ENCODE measurements at places on chromosomes 16 and 17.
A peak's percentile ranks its signal among the peaks of the same experiment; 100 is the strongest.

- no peak for DNase-seq
Measured at GRCh38 chr17:62722625-62723024, 85.5 kb downstream of the MARCHF10 start.

DNA sequence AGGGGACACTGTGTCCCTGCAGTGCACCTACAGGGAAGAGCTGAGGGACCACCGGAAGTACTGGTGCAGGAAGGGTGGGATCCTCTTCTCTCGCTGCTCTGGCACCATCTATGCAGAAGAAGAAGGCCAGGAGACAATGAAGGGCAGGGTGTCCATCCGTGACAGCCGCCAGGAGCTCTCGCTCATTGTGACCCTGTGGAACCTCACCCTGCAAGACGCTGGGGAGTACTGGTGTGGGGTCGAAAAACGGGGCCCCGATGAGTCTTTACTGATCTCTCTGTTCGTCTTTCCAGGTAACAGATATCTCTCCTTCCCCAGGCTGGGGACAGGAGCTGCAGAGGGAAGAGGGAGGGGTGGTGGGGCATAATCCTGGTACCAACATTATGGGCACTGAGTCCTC, 1.6 kb downstream of the CD300LG start:
- DNase-seq = no peak

DNA sequence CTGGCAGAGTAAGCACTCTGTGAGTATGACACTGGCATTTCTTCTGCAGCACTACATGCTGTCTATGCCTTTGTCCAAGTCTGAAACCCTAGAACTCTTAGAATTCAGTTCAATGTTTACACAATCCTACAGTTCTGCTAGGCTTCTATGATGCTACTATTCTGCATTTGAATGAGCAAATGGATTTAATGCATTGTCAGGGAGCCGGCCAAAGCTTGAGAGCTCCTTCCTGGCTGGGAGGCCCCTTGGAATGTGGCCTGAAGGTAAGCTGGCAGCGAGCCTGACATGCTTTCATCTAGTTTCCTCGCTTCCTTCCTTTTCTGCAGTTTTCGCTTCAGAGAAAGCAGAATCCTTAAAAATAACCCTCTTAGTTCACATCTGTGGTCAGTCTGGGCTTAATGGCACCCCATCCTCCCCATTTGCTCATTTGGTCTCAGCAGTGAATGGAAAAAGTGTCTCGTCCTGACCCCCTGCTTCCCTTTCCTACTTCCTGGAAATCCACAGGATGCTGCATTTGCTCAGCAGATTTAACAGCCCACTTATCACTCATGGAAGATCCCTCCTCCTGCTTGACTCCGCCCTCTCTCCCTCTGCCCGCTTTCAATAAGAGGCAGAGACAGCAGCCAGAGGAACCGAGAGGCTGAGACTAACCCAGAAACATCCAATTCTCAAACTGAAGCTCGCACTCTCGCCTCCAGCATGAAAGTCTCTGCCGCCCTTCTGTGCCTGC, at the start of gene CCL2:
Gene CCL2, plus strand, starts transcription at position 635 of the 730 bp plus-strand sequence. Its CDS starts 65 bp downstream, at position 700.
- DNase-seq = no peak

GRCh38 chr17:19573075-19573474, 39.4 kb downstream of the SLC47A1 start:
- no peak for DNase-seq

GRCh38 chr17:82973456-82974135, 105.8 kb upstream of the METRNL start:
- DNase-seq = peak; percentile 6

DNA sequence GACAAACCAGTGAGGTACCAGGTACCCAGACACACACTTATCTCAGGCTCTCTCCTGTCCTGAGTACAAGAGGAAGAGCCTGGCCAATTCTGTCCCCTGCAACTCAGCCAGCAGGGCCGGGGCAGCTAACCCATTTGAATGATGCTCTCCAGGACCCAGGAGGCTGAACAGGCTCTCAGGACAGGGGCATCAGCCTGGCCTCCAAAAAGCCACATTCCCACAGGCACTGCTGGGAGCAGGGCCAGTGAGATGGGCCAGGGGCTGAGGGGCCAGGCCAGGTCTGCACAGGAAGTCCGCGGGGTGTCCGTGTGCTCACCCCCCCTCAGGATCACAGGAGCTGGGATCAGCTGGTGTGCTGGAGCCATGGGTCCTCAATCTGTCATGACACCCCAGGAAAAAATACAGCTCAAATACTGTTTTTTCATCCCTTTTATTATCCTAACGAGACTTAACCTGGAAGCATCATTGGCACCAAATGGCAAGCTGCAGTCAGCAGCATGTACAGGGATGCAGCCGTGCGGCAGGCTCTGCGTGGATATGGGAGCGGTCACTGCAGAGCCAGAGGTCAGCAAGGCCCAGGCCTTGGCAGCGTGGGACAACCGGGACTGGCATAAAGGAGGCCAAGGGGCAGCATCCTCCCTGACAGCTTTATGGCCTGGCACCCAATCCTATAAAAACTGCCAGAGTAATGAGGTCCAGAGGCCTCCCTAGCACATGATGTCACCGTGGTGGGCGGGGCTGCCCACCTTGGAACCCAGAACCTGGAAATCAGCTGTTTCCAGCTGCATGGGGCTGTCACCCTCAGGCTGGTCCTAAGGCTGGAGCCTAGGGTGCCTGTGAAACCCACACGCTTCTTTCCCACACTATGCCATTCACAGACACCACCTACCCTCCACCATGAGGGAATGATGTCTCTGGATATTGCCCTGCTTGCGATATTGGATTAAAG, 276.7 kb downstream of the C16orf95 start:
- DNase-seq = no peak

DNA sequence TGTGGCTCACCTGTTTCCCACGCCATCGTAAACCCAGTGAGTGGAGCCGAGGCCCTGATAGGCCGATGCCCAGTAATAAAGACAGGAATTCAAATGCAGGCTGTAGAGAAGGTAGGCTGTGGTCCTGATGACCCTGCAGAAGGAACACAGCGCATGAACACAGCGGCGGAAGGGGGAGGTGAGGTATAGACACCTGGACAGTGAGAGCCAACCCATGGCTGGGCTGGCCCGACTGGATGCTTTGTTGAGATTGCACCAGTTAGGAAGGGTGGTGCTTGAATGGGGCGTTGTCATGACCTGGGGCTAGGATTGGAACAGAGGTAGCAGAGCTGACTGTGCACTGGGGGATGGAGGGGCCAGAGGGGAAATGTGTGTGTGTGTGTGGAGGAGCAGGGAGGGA, 59.2 kb downstream of the CNGB1 start:
- no peak for DNase-seq

GRCh38 chr16:48330189-48330840, 54.9 kb downstream of the SIAH1 start:
- DNase-seq = no peak

GRCh38 chr16:74296104-74296431, 546 bp upstream of the PSMD7 start:
- DNase-seq = no peak

DNA sequence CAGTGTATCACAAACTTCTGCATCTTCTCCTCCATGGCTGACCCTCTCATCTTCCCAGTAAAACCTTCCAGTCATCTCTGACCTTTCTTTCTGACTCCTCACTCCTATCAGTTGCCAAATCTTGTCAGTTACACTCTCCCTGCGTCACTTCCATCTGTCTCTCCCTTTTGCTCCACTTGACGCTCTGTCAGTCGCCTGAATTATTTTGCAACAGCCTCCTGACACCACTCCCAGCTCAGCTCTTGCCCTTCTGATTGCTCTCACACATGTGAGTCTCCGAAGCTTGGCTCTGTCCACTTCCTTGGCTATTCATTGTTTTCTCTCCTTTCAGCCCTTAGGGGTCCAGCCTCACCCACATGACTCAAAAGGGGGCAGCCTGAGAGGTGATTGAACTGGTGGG, 27.7 kb downstream of the DHRS7C start:
- no peak for DNase-seq

- DNase-seq = no peak
Measured at GRCh38 chr16:86424985-86425384, 85.3 kb upstream of the FOXF1 start.

DNA sequence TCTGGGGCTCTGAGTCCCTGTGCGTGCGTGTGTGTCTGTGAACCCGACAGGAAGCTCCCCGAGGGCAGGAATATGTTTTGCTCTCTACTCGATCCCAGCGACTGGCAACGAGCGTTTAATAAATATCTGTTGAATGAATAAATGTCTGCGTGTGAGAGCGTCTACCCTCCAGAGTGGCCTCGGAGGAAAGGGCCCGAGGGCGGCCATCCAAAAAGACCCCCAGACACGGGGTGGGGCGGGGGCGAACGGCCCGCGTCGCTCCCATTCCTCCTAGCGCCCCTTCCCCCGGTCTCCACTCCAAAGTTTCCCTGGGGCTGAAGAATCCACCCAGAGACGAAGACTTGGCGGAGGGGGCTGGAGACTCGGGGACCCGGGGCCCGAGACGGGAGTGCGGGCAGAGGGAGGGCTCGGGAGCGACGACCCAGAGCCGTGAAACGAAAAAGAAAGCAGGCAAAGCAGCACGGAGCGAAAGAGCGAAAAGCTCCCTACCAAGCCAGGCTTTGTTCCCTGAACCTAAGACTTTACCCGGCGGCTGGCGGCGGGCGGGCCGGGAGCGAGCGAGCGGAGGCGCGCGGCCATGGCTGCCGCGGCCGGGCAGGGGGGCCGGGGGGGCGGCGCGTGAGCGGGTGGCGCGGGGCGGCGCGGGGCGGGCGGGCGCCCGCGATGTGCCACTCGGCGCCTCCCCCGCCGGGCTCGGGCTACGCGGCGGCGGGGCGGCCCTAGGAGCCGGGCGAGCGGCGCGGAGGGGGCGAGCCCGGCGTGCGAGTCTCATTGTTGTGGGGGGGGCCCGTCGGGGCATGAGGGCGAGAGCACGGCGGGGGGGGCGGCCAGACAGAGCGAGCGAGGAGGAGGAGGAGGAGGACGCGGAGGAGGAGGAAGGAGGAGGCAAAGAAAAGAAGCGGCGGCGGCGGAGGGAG, at the start of gene MLLT6:
Gene MLLT6, plus strand, starts transcription at position 668 of the 917 bp plus-strand sequence. CDS start 360 bp downstream, outside the sequence.
- DNase-seq = peak; percentile 73

- no peak for DNase-seq
Measured at GRCh38 chr17:49850772-49851386, 3.0 kb upstream of the TAC4 start.
